GM12864 (cell line): ENCODE measurements at places on chromosomes 5 and 9.

GRCh38 chr9:90659650-90660364 lies 17.2 kb upstream of the DIRAS2 start:
- no peak for DNase-seq

DNA sequence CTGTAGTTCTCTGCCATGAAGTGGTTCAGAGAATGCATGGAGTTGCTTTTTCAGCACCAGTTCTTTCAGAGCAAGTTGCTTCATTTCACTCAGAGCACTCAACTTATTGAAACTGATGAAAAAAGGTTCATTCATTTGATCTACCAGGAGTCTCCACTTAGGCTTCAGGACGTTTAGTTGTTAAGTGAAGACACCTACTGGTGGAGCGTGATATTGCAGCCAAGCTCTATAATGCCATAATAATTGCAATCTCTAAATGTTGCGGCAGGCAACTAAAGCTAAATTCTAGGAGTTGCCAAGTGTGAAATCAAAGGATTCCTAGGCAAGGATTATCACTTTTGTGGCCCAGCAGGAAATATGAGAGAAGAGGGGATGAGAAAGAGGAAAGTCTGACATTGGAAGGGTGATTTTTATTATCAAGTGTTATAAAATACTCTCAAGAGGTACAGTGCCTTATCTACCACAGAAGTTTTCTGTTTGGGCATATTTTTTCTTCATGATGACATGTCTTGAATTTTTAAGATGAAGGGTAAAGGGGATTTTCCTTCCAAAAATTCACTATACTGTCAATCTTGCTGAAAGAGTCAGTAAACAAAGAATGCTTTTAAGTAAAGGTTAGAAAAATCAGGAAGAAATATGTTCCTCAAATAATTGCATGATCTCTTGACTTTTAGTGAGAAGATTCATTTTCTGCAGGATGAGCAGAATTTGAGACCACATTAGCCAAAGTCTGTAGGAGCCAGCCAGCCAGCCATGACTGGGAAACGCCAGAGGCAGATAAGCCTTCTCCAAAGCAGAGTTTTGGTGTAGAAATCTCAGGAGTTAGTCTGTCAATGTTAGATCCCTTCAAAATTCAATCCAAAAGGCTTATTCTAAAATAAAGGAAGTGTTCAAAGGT lies 83.4 kb downstream of the SH3PXD2B start:
- peak; percentile 44 for DNase-seq

- DNase-seq, result no peak
Observed at GRCh38 chr9:71302776-71303175, 181.4 kb upstream of the TRPM3 start.

- no peak for DNase-seq
Observed at GRCh38 chr5:34656700-34657273, 659 bp downstream of the RAI14 start.

GRCh38 chr5:159152876-159153275 lies 53.2 kb upstream of the EBF1 start:
- no peak for DNase-seq

- DNase-seq, result no peak
Observed at GRCh38 chr9:27043176-27043575, 37.7 kb upstream of the LRRC19 start.

GRCh38 chr5:41161271-41161670 lies 52.1 kb downstream of the C6 start:
- no peak for DNase-seq

DNA sequence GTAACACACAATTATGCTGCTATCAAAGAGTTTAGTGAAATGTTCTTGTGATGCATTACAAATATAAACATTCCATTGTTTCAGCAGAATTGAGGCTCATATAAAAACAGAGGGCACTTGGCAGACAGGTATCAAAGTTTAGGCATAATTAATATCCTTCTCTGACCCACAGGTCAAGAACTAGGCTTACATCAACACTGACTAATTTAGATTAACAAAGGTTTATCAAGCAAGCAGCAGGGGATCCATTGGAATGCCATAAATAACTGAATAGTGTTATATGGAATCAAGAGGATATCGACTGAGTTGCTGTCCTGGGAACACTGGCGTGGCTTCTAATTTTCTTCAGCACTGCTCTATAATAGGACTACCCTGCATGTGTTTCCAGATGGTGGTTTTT lies 414.5 kb upstream of the ARRDC3 start:
- DNase-seq, result no peak

- no peak for DNase-seq
Observed at GRCh38 chr5:157248821-157249470, 17.0 kb upstream of the CYFIP2 start.

DNA sequence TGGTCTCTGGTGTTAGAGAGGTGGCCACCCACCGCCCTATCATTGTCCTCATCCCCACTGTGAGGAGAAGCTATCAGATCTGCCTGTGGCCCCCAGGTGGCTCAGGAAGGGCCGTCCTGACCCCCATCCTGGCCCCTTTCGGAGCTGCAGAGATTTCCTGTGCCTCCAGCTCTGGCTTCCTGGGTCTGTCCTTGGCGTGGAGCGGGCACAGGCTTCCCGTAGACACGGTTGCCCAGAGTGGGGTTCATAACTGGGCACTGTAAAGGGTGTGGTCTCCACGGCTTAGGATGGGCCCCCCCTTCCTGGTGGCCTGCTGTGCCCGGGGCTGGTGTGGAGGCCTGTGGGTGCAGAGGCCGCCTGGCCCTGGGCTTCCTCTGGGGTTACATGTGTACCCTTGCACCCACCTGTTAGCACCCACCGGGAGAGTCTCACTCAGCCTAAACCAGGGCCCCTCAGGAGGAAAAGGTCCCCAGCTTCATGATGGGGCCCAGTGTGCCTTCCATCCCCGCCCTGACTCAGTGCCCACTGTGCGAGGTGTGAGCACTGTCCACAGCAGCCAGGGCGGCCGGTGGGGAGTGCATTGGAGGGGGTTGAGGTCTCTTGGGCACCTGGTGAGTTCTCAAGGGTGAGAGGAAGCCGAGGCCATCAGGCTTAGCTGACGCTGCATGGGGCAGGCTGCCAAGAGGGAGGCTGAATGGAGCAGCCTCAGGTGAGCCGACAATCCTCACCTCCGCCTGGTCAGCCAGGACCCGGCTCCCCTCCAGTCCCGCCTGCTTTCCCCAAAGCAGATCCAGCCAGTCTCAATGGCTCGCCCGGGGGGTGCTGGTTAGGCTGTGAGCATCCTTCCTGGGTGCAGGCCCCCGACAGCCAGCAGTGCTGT lies 15.3 kb upstream of the AJM1 start:
- DNase-seq, result no peak
